ENCODE measurements at places on chromosomes 13 and 19. TPM values are rescaled to one million over a fixed set of nuclear protein-coding genes. Genes with fewer than 3 reads are reported as not detected.

- DNase-seq, result no peak
Observed at GRCh38 chr13:21557995-21558394, 46.0 kb downstream of the MICU2 start.

DNA sequence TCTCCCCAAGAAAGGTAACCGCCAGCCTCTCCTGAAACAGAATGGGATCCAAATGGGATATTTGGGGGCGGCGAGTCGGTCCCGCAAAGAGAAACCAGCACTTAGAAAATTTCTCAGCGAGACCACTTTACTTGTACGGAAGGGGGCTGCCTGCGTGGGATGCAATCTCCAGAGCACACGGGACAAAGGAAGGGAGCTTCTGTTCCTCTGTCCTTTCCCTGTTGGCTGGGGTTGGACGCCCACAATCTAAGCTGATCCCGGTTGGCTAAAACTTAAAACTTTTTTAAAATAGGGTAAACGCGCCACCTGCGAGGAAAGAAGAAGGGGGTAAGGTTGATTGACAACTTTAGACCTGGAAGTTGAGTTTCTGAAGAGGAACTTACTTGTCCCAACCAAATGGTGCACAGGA, 826 bp upstream of the BSG start:
- peak; percentile 70 for DNase-seq

- peak; percentile 58 for DNase-seq
Observed at GRCh38 chr13:26557393-26558073, at the start of gene WASF3. Gene WASF3 (plus strand): TSS chr13:26557683. CDS start chr13:26642271, 84,588 bp downstream.

GRCh38 chr19:48826606-48827020, 9.7 kb downstream of the HSD17B14 start:
- no peak for DNase-seq

GRCh38 chr13:55160867-55161266, 1979.9 kb upstream of the PRR20A start:
- no peak for DNase-seq

ZNF560 gene
- not detected for polyA plus RNA-seq

GRCh38 chr19:29245215-29245614, 32.3 kb upstream of the UQCRFS1 start:
- no peak for DNase-seq

GRCh38 chr19:5961969-5962945, 15.7 kb downstream of the RANBP3 start:
- peak; percentile 45 for DNase-seq

DNA sequence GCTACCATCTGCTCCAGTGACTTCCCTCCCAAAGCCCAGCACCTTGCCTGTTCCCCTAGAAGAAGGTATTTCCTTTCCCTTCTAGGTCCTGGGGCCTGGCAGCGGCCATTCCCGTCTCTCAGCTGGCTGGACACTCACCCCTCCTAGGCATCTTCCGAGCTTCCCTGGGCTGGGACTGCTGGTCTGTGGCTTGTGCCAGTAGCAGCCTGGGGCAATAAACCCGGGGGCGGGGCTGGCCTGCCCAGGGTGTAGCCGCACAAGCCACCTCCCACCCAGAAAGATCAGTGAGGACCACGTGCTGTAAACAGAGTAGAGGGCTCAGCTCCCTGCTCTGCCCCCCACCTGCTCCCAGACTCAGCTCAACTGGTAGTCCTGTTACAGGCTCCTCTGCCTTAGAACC, 15.0 kb downstream of the LIPE start:
- no peak for DNase-seq

DNA sequence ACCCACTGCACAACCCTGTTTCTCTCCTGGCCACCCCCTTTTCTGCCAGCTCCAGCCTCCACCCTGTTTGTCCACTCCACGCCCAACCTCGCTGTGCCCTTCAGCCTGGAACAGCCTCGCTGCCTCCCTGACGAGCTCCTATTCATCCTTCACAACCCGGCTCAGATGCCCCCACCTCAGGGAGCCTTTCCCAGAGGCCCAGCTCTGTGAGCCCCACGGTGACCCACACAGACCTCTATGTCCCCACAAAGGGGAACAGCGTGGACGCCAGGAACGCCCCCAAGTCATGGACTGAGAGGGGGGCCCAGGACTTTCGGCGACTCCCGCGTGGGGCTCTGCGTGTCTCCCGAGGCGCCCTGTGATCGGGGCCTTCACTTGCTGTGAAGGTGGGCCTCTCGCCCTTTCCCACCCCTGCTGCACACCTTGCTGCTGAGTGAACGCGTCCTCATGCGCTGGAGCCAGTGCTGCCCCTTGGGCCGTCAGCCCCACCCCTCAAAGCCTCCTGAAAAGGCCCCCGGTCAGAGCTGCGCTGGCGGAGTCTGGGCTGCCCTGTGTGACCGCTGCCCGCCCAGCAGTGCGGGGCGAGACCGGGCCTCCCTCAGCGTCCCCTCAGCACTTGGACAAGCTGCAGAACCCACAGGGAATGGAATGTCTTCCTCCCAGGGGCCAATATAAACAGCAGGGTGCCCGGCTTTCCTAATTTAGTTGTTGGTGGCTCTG, 40.0 kb downstream of the ADPRHL1 start:
- DNase-seq, result no peak

- no peak for DNase-seq
Observed at GRCh38 chr13:39602277-39602613, 748 bp downstream of the LHFPL6 start.

DNA sequence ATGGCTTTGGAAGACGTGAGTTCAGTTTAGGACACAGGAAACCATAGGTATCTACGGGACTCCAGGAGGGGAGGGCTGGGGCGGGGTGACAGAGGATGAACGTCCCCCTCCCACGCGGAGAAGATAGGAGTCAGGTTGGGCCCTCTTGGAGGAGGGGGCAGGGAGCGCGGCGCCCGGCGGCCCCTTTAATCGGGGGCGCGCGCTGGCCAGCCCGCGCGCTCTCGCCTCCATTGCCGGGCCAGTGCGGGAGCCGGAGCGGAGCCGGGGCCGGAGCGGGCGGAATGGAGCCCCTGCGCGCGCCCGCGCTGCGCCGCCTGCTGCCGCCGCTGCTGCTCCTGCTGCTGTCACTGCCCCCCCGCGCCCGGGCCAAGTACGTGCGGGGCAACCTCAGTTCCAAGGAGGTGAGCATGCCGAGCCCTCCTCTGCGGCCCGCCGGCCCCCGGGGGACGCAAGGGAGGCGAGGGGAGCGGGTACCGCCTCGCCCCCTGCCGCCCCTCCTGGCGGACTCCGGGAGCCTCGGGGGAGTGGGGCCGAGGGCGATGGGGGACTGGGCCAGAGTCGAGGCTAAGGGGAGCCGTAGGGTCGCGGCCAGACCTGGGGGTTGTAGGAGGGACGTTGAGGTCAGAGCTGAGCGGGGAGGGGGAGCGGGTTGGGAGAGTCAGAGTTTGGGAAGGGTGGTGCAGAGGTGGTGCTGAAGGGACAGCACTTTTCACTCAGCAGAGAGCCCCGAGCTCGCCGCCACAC, at the start of gene TMEM145:
TMEM145 (plus strand) TSS at position 214 of the 744 bp plus-strand sequence; CDS start at position 282, 68 bp downstream.
- peak; percentile 61 for DNase-seq

KLK4 gene
- not detected for polyA plus RNA-seq

DNA sequence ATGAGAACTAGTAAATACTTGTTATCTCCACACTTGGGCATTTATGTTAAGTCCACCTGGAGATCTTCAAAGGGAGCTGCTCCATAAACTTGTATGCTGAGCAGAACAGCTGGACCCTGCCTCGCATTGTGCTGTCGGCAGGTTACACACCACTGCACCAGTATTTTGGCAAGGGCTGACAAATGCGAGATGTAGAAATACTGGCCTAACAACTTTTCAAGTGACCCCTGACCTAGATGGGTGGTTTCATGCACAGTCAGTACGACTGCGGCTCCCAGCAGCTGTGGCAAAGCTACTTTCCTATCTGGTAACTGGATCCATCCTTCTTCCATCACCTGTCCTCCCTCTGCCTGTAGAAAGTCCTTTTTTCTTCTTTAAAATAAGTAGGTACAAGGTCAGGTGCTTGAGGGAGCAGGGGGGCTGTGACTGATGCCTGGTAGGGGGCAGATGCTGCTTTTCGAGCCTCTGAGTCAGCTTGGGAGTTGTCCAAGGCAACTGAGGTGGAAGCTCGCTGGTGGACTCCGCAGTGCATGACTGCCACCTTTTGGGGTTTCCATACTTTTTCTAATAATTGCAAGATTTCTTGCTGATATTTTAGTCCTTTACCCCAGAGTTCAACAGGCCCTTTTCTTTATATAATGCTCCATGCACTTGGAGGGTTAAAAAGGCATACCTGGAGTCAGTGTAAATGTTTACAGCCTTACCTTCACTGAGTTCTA, 86.8 kb downstream of the SLC25A15 start:
- DNase-seq, result no peak

GRCh38 chr13:99046851-99047250, 69.0 kb upstream of the DOCK9 start:
- DNase-seq, result no peak

GRCh38 chr13:99260216-99260615, 2.0 kb upstream of the GPR18 start:
- no peak for DNase-seq

DNA sequence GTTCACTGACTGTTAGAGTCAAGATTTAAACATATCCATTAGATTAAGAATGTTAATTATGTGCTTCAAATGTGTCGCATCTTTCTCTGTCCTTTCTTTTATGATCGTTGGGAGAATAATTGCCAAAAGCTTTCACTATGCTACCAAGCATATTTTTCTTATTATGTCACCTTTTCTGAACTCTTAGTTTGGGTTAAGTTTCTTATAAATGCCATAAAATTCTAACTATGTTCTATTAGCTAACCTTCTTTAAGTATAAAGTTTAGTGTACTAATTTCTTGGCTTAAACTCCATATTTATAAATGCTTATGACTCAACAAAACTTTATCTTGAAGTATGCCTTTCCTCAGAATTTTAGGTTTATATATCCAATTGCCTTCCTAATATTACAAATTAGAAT, 1759.4 kb downstream of the PCDH9 start:
- DNase-seq, result no peak

Data from B cell (primary cell).